Nasal cavity respiratory epithelium epithelial cell of viscerocranial mucosa (primary cell): ENCODE measurements at places on chromosomes 5 and 9. TPM values are rescaled to one million over a fixed set of nuclear protein-coding genes. Genes with fewer than 3 reads are reported as not detected.

PRUNE2 gene
- total RNA-seq, result under 0.01 and 0.28 TPM in 2 replicates

SLC46A2 gene
- total RNA-seq, result not detected in 2 replicates

PCDHB4 gene
- under 0.01 and 0.21 TPM in 2 replicates for total RNA-seq

CXCL14 gene
- 0.34 and 6.5 TPM in 2 replicates for total RNA-seq

AGXT2 gene
- total RNA-seq, result not detected in 2 replicates

LMAN2 gene
- 253 and 357 TPM in 2 replicates for total RNA-seq

PLK2 gene
- total RNA-seq, result 472 and 511 TPM in 2 replicates

LTC4S gene
- 0.34 TPM in 1 of 2 replicates, not detected in the other for total RNA-seq

C9 gene
- total RNA-seq, result not detected in 2 replicates

IFNA17 gene
- not detected in 2 replicates for total RNA-seq

PRSS3 gene
- 3.1 and 36.6 TPM in 2 replicates for total RNA-seq

SCGB3A2 gene
- total RNA-seq, result not detected in 2 replicates

NMRK1 gene
- 30.4 and 36.6 TPM in 2 replicates for total RNA-seq

COL23A1 gene
- under 0.01 and 1.2 TPM in 2 replicates for total RNA-seq

C9orf152 gene
- under 0.01 and 0.07 TPM in 2 replicates for total RNA-seq

APBA1 gene
- 0.68 and 2.7 TPM in 2 replicates for total RNA-seq

FOXI1 gene
- total RNA-seq, result not detected in 2 replicates

CTSV gene
- 11.4 and 25.6 TPM in 2 replicates for total RNA-seq

OR1J2 gene
- total RNA-seq, result not detected in 2 replicates

CPLANE1 gene
- 7.2 and 18.3 TPM in 2 replicates for total RNA-seq

TAF11L10 gene
- total RNA-seq, result not detected in 2 replicates

NIPAL4 gene
- total RNA-seq, result 15.0 and 39.0 TPM in 2 replicates

KCNIP1 gene
- not detected in 2 replicates for total RNA-seq

PCDHGC5 gene
- total RNA-seq, result 0.34 and 1.1 TPM in 2 replicates

N4BP3 gene
- 5.8 TPM in 2 replicates for total RNA-seq

GFM2 gene
- 57.1 and 71.3 TPM in 2 replicates for total RNA-seq

CDKN2B-AS1 gene
- 1.0 and 1.9 TPM in 2 replicates for total RNA-seq

LRRC8A gene
- 294 and 307 TPM in 2 replicates for total RNA-seq

RNF224 gene
- total RNA-seq, result under 0.01 and 0.28 TPM in 2 replicates

GBGT1 gene
- total RNA-seq, result 0.34 and 2.1 TPM in 2 replicates

PLEKHG4B gene
- total RNA-seq, result 0.07 TPM in 1 of 2 replicates, not detected in the other

OR1N1 gene
- total RNA-seq, result not detected in 2 replicates

PRR16 gene
- total RNA-seq, result 0.34 and 0.36 TPM in 2 replicates

TMEM232 gene
- 0.34 and 2.8 TPM in 2 replicates for total RNA-seq

FRMD3 gene
- total RNA-seq, result under 0.01 and 0.43 TPM in 2 replicates

POLR3G gene
- total RNA-seq, result 9.2 and 17.8 TPM in 2 replicates

PTPRD gene
- total RNA-seq, result 3.2 and 3.8 TPM in 2 replicates

TRAPPC13 gene
- total RNA-seq, result 28.0 and 29.8 TPM in 2 replicates

PKD2L2 gene
- not detected in 2 replicates for total RNA-seq

SNAPC3 gene
- 25.3 and 48.3 TPM in 2 replicates for total RNA-seq

MARCOL gene
- total RNA-seq, result not detected in 2 replicates
